Activated naive CD4-positive, alpha-beta T cell (primary cell): ENCODE measurements at places on chromosomes 2 and 18.
A peak's percentile ranks its signal among the peaks of the same experiment; 100 is the strongest.

- DNase-seq: no peak
Observed at GRCh38 chr2:195316486-195316885, 340.5 kb upstream of the SLC39A10 start.

DNA sequence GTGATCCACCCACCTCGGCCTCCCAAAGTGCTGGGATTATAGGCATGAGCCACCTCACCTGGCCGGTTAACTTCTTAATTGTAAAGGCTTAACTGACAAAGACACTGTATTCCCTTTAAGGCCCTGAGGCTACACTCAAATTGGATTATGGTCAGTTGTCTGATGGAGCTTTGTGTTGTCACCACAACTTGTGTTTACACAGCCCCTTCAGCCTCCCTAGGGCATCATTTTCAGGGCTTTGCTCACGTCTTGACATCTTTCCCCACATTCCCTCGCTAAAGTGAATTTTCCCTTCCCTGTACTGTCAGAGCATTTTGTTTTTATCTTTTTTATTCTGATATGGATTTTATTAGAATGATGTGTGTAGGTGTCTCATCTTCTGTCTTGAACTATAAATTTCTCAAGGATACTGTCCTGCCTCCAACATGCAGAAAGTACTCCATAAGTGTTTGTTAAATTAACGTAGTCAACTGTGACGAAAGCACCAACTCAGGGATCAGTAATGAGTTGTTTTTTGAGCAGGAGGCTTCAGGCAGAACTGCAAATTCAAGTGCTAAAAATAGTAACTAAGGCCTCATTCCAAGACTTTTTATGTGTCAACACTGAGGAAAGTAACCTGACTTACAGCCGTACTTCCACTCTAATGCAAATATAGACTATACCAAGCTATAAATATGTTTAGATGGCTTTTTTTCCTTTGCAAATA is 77.1 kb upstream of the NARS1 start:
- DNase-seq: no peak

GRCh38 chr2:88919087-88919738 is 227.7 kb downstream of the RPIA start:
- DNase-seq: no peak

- DNase-seq: no peak
Observed at GRCh38 chr2:104388296-104388695, 465.6 kb upstream of the POU3F3 start.

DNA sequence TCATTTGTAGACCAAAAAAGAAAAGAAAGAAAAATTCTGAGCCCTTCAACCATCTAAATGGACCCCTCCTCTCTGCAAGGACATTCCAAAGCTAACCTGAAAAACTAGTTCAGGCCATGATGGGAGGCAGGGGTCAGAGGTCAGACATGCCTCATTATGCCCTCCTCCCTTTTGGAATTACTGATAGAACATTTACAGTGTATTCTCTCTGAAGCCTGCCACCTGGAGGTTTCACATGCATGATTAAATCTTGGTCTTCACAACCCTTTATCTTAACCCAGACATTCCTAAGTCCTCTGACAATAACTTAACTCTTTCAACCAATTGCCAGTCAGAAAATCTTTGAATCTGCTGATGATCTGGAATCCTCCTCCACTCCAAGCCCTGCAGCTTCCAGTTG is 86.0 kb downstream of the SPP2 start:
- DNase-seq: no peak

GRCh38 chr2:177759443-177759842 is 313.1 kb downstream of the PDE11A start:
- no peak for DNase-seq

GRCh38 chr18:58348517-58348916 is 280.4 kb downstream of the ALPK2 start:
- no peak for DNase-seq

DNA sequence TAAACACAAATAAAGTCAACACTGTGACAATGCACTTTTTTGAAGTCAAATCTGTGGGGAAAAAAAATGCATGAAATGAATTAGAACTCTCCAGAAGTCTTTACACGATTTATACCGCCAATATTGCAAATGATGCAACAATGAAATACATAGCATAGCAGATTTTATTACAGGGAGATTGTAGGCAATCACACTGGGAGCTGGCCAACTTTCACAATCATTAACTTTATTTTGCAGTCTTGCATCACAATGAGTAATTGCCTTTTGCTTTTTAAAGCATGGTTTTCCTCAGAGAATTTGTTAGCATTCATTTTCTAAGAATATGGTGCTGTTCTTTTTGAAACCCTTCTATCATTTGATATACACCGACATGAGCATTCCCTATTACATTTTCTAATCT is 366.4 kb upstream of the FSIP2 start:
- no peak for DNase-seq

DNA sequence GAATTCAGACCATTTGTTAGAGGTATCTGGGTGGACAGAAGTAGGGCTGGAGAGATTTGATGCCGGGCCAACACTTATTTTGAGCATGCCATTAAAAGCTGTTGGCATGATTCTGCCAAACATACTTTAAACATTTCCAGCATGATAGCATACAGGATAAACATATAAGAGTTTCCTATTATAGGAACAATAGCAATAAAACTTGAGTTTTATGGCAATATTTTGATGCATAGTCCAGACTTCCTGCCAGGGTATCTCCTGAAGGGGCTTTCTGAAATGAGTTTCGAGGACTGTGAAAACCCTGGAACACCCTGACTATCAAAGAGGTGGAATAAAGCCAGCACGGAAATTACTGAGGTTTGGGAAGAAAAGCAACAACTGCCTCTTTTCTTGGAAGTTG is 1398.0 kb upstream of the NXPH2 start:
- no peak for DNase-seq

DNA sequence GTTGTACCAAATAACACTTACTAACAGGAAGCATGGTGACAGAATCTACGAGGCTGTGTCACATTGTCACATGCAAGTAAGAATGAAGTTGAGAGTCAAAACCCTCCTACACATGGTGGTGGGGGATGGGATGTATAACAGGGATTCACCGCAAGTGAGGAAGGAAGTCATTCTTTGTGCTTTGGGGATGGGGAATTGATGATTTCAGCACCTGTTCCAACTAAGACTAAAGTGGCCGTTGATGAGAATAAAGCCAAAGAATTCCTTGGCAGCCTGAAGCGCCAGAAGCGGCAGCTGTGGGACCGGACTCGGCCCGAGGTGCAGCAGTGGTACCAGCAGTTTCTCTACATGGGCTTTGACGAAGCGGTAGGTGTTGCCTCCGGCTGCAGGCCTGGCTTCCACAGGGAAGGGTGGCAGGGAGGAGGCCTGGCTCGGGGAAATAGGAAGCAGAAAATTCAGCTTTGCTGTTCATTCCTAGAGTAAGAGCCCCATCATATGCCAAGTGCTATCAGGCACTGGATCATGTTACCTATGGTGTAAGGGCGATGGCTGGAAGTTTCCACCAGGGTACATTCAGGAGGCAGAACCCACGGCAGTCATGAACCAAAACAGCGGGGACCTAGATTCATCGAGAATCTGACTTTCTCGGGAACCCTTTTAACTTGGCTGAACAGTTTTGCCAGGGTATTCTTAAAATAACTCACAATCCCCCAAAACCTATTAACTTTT is 120.3 kb downstream of the UXS1 start:
- no peak for DNase-seq

DNA sequence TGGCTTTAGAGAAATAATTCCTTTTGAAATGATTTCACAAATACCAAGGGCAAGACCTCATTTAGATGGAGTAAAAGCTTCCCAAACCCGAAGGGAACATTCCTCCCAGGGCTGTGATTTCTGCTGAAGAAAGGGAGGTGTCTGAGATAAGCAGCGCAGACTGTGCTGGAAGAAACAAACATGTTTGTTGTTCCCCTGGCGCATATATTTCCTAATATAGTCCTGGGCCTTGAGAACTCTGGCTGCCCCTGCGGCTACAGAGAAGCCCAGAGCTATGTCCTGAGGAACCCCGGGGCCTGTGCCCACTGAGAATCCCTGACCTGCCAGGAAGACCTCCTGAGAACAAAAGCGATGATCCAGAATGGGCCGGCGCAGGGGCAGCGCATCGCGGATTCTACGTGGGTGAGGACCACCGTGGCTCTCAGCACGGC is 372.6 kb upstream of the NT5C1B start:
- DNase-seq: no peak

GRCh38 chr2:190932514-190932913 is 51.9 kb downstream of the GLS start:
- no peak for DNase-seq

DNA sequence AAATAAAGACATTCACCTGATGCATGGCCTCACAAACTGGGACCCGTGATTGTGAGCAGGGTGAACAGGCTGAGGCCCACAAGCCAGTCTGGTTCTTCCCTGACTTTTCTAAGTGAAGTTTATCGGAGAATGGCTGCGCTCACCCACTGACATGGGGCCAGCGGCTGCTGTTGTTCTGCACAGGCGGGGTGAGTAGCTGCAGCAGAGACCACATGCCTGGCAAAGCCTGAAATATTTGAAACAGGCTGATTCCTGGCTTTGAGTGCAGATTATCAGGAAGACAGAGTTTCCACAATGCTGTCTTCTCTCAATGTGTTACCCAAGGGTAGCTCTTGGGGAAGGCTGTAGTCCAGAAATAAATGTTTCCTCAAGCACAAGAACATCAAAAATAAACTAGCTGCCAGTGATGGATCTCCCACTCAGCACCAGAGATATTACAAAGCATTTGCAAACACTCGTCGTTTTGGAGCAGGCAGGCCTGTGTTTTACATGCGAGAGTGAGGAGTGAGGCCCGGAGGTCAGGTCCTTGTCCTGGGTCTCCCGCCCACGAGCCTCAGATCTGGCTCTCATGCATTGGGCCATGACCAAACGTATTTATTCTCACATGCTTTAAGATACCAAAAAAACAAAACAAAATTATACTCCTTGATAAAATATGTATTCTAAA is 647.1 kb downstream of the GALR1 start:
- no peak for DNase-seq

DNA sequence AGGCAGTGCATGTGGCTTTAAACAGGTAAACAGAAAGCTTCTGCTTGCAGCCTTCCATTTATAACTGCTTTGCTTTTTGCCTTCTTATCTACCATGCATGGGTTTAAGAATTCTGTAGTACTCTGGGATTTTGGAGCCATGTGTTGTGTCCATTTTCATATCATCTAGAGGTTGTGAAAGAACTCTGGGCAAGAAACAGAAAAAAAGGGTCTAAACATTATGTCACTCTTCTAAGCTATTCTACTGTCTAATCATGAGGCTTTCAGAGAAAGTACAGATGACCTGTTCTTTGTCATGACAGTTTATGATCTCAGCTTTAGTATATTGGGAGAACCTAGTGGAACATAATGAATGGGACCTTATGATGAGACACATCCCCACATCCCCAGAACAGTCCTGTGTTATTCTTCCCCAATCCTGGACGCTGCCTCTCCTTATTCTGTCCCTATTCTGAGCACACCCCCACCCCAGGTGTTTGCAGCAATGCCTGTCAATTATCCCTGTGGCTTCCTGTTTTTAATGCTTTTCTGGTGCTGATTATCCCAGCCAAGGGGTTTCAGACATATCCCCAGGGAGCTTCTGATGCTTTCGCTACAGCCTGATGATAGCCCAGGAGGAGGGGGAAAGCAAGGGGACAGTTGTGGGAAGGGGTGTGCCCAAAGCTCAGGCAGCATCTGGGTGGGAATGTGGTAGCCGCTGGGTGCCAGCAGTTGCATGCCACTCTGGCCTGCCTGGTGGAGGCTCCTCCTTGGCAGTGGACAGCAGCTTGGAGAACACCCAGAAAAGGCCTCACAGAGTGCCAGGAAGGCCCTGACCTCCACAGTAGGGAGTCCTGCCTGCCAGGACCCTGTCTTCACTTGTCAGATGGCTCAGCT is 169.5 kb upstream of the MAP3K20 start:
- DNase-seq: no peak

GRCh38 chr2:140701726-140702125 is 1429.1 kb downstream of the LRP1B start:
- no peak for DNase-seq

GRCh38 chr2:239598011-239598731 is 197.4 kb upstream of the HDAC4 start:
- no peak for DNase-seq

DNA sequence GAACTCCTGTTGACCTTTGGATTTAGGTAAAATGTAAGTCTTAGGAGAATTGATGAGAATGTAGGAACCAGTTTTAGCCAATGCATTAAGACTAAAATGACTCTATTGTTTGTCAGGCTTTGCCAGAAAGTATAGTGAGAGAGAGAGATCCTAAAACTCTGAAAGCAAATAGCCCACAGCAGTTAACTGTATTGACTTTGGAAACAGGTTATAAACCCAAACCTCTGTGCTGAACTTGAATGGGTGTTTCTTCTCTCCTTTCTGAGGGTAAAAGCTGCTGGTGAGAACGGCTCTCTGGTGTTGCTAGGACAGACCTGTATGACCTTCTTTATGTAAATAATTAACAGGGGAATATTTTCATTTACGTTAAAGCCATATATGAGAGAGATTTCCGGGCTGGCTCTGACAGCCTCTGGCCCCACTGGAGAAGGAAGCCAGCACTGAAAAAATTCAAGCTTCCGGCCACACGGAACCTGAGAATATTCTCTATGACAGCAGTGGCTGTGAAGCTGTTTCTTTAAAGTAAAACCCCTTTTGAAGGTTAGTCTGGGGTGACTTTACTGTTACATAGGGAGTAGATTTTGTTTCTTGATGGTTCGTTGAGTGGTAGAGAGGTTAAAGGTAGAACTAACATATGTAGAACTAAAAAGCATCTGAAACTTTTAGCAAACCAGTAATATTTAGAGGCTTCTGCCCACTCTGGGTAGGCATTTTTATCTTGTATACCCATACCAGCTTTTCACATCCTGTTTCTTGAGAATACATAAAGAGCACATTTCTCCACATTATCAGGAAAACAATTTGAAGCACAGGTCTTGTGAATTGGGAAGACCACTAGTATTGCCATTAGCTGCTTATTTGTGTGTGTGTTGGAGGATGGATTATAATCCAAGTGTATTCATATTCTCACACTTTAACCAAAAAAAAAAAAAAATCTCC is 123.8 kb downstream of the SPTBN1 start:
- peak; percentile 8 for DNase-seq

- DNase-seq: no peak
Observed at GRCh38 chr2:234816491-234816890, 135.3 kb upstream of the SH3BP4 start.

GRCh38 chr2:209960676-209961630 is 41.5 kb upstream of the RPE start:
- DNase-seq: no peak

GRCh38 chr2:170052151-170052550 is 125.8 kb upstream of the MYO3B start:
- no peak for DNase-seq

GRCh38 chr18:24543795-24544498 is 83.5 kb downstream of the HRH4 start:
- no peak for DNase-seq

DNA sequence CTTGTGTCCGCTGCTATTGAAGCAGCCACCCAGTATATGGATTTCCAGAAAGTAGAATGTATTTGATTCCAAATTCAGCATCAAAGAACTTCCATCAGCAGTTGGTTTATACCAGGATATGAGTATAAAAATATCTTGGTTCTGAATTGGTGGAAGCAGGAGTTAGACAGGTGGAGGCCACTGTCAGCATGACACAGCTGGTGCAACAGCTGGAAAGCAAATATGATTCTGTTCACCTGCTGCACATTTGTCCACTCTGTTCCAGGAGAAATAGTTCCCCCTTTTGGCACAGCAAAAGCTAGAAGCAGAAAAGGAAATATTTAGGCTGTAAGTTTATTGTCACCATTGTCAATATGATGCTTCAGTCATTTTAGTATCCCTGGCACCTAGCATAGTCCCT is 41.2 kb downstream of the KIAA2012 start:
- DNase-seq: no peak
